SJSA1 (cell line): ENCODE measurements at places on chromosomes 6 and 20.

- peaks cover 30% of the 10 kb centered on the region for H3K36me3 ChIP-seq
- no peak for DNase-seq
- no peak overlapping the region for H3K27ac ChIP-seq
- H3K27me3 ChIP-seq: no peaks in the 10 kb centered on the region
- H3K4me1 ChIP-seq: no peaks in the 10 kb centered on the region
Observed at GRCh38 chr6:152277826-152278329, 359.3 kb downstream of the SYNE1 start.

DNA sequence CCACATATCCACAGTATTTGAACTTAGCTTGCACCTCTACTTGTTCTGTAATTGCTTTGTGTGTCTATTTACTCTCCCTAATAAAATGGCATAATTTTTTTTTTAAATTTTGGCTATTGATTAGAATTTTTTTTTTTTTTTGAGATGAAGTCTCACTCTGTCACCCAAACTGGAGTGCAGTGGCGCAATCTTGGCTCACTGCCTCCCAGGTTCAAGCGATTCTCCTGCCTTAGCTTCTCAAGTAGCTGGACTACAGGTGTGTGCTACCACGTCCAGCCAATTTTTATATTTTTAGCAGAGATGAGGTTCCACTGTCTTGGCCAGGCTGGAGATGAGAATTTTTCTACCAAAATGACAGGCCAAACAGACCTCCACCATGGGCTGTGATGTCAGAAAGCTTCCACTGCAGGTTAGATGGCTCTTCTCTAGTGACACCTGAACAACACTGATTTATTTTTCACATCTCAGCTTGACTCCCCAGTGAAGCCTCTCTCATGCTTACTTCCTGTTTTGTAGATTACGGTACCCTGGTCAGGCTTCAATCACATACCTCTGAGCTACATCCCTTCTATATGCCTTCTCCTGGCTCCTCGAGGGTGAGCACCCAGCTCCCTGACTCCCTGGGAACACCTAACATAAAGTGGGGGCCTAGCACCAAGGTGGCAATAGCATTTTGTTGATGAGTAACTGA, 112.8 kb downstream of the ARHGAP18 start:
- peaks cover 4% of the 10 kb centered on the region; the same call in 1 of the 2 replicates for H3K36me3 ChIP-seq
- no peak overlapping the region for H3K4me3 ChIP-seq
- H3K27me3 ChIP-seq: no peaks in the 10 kb centered on the region
- H3K27ac ChIP-seq: no peak overlapping the region
- peaks cover 7% of the 10 kb centered on the region for H3K4me1 ChIP-seq

DNA sequence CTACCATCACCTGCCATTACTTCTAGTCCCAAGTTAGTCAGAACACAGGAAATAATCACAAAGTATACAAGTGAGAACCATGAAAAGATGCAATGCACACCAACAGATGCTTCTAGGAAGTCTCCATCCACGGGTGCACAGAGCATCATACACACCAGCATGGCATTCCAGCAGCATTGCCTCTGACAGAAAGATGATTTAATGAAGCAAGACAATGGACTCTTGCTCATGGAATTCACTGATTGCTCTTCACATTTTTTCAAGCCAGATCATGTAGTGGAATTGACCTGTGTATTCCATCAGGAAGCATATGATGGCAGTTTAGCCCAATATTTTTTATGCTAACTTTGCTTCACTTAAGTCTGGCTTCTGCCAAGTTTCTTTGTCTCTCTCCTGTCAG, 406.3 kb upstream of the RGS17 start:
- no peak overlapping the region for H3K27ac ChIP-seq
- no peak for DNase-seq
- no peaks in the 10 kb centered on the region for H3K27me3 ChIP-seq
- H3K4me3 ChIP-seq: no peak overlapping the region

GRCh38 chr6:159232106-159232645, 63.0 kb downstream of the FNDC1 start:
- no peak overlapping the region for H3K27ac ChIP-seq
- peaks cover 18% of the 10 kb centered on the region for H3K4me1 ChIP-seq
- H3K27me3 ChIP-seq: no peaks in the 10 kb centered on the region
- H3K36me3 ChIP-seq: peaks cover 8% of the 10 kb centered on the region
- H3K4me3 ChIP-seq: no peak overlapping the region

GRCh38 chr6:13710552-13711323, 897 bp downstream of the RANBP9 start:
- peak overlapping the region; percentile 98 for H3K4me3 ChIP-seq
- peaks cover 12% of the 10 kb centered on the region for H3K4me1 ChIP-seq

GRCh38 chr6:72783666-72784065, 161.8 kb downstream of the KCNQ5 start:
- peaks cover 24% of the 10 kb centered on the region for H3K4me1 ChIP-seq
- no peaks in the 10 kb centered on the region for H3K27me3 ChIP-seq
- DNase-seq: no peak
- H3K36me3 ChIP-seq: no peaks in the 10 kb centered on the region
- H3K4me3 ChIP-seq: no peak overlapping the region

DNA sequence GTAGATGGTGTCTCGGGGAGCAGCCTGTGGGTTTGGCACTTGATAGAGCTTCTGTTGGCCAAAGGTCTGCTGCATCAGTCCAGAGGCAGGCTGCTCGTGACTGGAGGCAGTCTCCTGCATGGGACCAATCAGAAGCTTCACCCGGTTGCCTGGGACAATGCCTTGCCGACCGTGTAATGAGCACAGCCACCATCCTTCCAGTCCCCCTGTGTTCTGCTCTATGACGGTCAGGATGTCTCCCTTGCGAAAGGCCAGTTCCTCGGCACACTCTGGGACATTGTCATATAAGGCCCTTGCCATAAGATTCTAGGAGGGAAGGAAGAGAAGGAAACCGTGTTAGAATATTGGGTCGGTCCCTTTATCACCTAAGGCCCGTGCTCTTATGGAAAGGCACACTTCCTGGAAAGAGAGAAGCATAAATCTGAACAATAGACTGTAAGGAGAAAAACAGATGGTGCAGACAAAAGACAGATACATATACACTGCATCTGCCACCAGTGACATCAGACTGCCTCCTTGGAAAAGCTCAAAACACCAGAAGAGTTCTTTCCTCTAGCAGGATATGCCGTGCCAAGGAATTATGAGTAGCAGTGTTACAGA, 18.9 kb downstream of the NEDD9 start:
- peaks cover 81% of the 10 kb centered on the region for H3K36me3 ChIP-seq
- no peak overlapping the region for H3K4me3 ChIP-seq
- no peak overlapping the region for H3K27ac ChIP-seq
- no peaks in the 10 kb centered on the region for H3K27me3 ChIP-seq
- no peak for DNase-seq

DNA sequence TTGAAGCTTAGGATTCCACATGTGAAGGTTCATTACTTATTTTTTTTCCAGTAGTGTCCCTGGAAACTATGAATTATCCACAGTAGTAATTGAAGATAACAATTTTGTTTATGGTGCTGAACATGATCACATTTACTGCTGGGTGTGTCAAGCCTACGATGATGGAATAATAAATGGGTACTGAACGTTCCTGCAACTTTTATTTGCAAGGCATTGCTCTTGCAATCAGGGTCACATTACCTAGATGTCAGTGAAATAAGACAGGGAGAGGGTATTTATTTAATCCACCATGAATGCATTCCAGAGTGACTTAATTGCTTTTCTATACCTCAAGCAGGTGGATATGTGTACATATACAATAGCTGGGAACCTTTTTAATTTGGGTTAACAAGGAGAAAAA, 27.0 kb upstream of the MLIP start:
- no peak overlapping the region for H3K4me3 ChIP-seq
- H3K4me1 ChIP-seq: no peaks in the 10 kb centered on the region
- DNase-seq: no peak
- no peak overlapping the region for H3K27ac ChIP-seq
- no peaks in the 10 kb centered on the region for H3K36me3 ChIP-seq

DNA sequence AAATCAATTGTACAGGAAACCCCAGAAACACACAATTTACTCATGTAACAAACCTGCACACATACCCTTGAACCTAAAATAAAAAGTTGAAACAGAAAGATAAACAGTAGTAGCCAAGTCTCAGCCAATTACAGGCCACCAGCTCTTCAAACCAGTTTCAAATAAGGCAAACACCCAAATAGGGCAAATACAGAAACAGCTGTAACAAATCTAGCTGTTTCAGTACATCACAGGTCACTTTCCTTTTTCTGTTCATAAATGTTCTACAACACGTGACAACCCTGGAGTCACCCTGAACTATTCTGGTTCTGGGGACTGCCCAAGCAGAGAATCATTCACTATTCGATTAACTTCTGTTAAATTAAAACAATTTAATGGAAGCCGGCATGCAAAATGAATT, 329.0 kb downstream of the GJA1 start:
- H3K27me3 ChIP-seq: no peaks in the 10 kb centered on the region
- H3K27ac ChIP-seq: peak overlapping the region; percentile 16
- no peak overlapping the region for H3K4me3 ChIP-seq
- DNase-seq: no peak
- H3K4me1 ChIP-seq: peaks cover 12% of the 10 kb centered on the region

GRCh38 chr6:166998256-166999144, 697 bp upstream of the CEP43 start:
- peak overlapping the region; percentile 85 for H3K4me3 ChIP-seq
- H3K27ac ChIP-seq: peak overlapping the region; percentile 72
- no peaks in the 10 kb centered on the region for H3K27me3 ChIP-seq
- no peak for DNase-seq

GRCh38 chr20:46154796-46155195, 36.7 kb downstream of the CD40 start:
- H3K27me3 ChIP-seq: peaks cover 55% of the 10 kb centered on the region
- H3K27ac ChIP-seq: no peak overlapping the region
- DNase-seq: no peak
- no peak overlapping the region for H3K4me3 ChIP-seq

DNA sequence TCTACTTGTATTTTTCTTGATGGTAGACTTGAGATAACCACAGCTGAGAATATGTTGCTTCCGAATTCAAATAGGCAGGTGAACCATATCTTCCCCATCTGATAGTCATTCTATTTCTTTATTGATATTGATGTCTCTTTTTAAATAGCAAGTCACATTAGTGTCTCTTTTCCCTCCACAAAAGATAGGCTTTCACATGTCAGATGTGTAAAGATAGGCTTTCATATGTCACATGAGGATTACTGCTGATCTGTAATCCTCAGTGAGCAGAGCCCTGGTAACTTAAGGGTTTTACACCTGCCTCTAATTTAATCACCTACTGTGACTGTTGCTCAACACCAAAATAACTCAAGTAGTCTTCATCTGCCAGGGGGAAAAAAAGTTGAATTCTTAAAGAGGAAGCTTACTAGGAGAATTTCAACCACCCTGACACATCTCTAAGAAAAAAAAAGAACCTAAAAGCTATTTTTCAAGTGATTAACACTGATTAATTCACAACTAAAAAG, 45.3 kb upstream of the TRDN start:
- no peak overlapping the region for H3K27ac ChIP-seq
- H3K36me3 ChIP-seq: no peaks in the 10 kb centered on the region
- H3K4me3 ChIP-seq: no peak overlapping the region

DNA sequence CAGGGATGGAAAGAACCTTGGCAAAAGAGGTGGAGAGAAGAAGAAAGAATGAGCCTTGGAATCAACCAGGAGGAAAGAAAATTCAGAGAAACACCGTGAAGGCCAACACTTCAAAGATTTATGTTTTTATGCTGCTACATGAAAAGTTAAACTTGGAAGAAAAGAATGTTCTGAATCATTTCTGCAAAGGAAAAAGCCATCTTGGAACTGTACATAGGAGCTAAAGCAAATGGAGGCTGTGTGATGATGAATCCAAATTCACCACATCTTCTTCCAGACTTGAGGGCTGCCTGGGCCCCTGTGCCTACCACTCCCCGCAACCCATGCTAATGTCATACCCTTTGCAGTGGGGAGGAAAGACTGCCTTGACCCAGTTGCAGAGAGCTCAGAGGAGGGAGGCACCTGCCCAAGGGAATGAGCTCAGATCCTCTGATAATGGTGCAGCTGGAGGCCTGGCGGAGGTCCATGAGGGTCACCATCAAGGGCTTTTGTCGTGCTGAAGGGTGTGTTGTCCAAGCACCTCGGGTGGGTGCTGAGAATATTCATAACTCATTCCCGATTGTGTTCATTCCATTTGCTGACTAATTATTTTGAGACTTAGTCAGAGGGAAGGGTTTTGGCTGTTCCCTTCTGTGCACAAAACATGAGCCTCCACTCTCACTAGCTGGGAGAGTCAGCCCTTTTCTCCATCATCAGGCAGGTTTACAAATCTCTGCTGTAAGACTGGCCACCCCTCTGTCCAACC, 245.8 kb upstream of the JAG1 start:
- no peak overlapping the region for H3K4me3 ChIP-seq
- H3K4me1 ChIP-seq: peaks cover 43% of the 10 kb centered on the region
- H3K36me3 ChIP-seq: no peaks in the 10 kb centered on the region
- H3K27ac ChIP-seq: no peak overlapping the region
- peak; percentile 53 for DNase-seq
- H3K27me3 ChIP-seq: no peaks in the 10 kb centered on the region

GRCh38 chr6:55131616-55132015, 42.7 kb upstream of the HCRTR2 start:
- H3K27ac ChIP-seq: no peak overlapping the region
- H3K4me3 ChIP-seq: no peak overlapping the region
- no peaks in the 10 kb centered on the region for H3K36me3 ChIP-seq
- no peaks in the 10 kb centered on the region for H3K27me3 ChIP-seq
- no peaks in the 10 kb centered on the region for H3K4me1 ChIP-seq

- H3K36me3 ChIP-seq: no peaks in the 10 kb centered on the region
- H3K4me1 ChIP-seq: peaks cover 6% of the 10 kb centered on the region
- H3K27me3 ChIP-seq: no peaks in the 10 kb centered on the region
- no peak overlapping the region for H3K27ac ChIP-seq
- H3K4me3 ChIP-seq: no peak overlapping the region
- DNase-seq: no peak
Observed at GRCh38 chr20:56795492-56795891, 166.4 kb downstream of the TFAP2C start.

- no peak overlapping the region for H3K27ac ChIP-seq
- H3K4me3 ChIP-seq: no peak overlapping the region
- DNase-seq: peak; percentile 16
Observed at GRCh38 chr6:95431637-95432228, 145.6 kb upstream of the MANEA start.

DNA sequence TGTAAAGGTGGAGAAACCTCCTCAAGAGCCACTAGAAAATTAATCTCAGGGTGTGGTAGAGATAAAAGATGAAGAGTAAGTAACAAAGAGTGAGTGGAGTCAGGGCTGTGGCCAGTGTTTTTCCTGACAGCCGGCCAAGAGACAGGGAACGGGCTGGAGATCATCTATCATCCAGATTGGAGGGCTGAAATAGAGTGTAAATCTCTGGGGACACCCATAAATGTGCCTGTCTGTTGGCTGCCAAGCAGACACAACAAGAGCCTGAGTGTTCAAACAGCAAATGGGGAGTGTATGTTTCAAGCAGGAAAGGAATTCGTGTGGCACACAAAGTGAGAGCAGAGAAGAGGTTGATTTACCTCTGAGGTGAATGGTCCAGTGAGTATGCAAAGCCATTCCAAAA, 326.4 kb upstream of the KHDRBS2 start:
- no peak overlapping the region for H3K4me3 ChIP-seq
- no peak for DNase-seq

- no peaks in the 10 kb centered on the region for H3K36me3 ChIP-seq
- DNase-seq: no peak
- H3K27me3 ChIP-seq: no peaks in the 10 kb centered on the region
- H3K27ac ChIP-seq: no peak overlapping the region
- H3K4me1 ChIP-seq: peaks cover 7% of the 10 kb centered on the region; the same call in 1 of the 2 replicates
Observed at GRCh38 chr6:108550256-108550655, 10.5 kb upstream of the FOXO3 start.
